NCI-H2081 (cell line): ENCODE measurements at places on chromosomes 4 and X.

DNA sequence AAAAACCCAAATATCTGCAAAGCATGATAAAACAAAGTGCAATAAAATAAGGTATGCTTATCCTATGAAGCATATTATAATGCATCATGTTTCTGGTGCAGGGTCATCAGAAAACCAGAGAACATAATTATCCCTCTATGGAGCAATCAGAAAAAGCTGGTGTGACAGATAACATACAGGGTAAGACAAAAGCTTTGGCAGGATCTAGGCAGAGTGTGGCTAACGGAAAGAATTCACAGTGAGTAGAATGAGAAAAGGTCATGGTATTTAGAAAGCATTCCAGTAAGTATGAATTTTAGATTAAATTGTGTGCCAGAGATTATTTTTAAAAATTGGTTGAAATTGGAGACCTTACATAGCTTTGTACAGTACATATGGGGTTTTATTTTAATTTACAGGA, 29.0 kb upstream of the UGT2B4 start:
- no peak for DNase-seq

DNA sequence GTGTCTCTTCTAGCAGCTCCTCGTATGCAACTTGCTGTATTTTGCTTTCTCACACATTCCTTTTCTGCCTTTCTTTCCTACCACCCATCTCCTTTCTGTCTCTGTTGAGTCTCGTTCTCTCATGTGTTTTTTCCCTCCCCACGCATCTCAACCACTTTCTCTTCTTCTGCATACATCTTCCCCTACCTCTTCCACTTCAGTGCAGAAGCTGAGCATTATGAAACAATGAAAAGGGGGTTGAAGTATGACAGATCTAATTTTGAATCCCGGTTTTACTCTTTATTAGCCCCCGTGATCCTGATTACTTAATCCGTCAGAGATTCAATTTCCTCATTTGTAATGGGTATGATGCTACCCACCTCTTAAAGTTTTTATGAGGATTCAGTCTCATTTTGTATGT, 7.3 kb downstream of the FAM241A start:
- no peak for DNase-seq

DNA sequence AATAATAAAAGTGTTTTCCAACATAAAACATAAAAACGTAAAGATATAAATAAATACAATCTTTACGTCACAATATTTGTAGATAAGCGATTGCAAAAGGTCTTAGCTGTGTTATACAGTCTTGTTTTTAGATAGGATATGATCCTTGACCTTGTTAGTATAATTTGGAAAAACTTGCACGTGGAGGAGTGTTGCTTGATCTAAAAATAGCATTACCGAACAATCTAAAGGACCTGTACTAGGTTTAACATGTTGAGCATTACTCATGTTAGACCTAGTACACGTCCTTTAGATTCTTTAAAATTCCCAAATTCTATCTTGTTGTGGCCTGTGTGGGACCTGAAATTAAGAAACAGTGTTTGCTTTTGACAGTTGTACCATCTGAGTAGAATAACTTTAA, 1.6 kb downstream of the METAP1 start:
- no peak for DNase-seq

DNA sequence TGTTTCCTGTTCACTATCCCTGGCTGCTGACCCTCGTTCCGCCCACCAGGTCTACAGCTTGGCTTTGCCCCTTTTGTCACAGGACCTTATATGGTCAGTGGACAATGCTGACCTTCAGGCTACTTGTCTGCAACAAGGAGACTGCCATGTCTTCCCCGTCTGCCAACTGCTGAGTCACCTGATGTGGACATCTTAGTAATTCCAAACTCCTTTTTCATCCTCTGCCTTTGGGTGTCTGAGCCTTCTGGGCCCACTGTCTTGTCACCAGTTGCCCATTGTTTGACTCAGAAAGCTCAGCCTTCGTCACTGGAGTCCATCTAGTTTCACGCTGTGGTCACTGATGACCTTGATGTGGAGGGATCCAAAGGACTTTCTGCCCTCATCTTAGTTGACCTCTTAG, 30.2 kb downstream of the GPRIN3 start:
- DNase-seq, result no peak

GRCh38 chrX:133661962-133662839, 246.9 kb upstream of the GPC4 start:
- no peak for DNase-seq

GRCh38 chr4:82688091-82688795, 110.4 kb downstream of the SCD5 start:
- peak; percentile 16 for DNase-seq

DNA sequence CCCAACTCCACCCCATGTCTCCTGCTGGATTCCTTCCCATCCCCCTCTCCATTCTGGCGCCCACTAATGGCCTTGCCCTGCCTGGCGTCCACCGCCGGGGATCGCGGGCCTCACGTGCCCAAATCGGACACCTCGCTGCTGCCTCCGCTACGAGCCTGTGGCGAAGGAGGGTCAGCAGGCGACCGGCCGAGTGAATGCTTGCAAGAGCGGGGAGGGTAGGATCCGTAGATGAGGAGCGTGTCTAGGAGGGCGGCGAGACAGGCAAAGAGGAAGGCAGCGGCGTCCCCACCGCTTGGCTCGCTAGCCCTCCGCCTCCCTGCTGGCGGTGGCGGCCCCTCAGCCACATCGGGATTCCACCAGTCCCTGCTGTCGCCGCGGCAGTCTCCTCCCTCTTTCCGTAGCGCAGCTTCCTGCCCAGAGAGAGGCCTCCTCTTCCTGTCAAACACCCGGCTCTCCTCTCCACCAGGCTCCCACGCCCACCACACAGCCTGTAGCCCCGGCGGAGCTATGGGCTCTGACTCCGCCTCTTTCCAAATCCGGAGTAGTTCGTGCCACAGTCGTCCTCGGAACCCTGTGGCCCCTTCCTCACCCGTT, at the start of gene SPIN2B:
Gene SPIN2B, minus strand, starts transcription at position 387 of the 594 bp plus-strand sequence.
- DNase-seq, result peak; percentile 89

DNA sequence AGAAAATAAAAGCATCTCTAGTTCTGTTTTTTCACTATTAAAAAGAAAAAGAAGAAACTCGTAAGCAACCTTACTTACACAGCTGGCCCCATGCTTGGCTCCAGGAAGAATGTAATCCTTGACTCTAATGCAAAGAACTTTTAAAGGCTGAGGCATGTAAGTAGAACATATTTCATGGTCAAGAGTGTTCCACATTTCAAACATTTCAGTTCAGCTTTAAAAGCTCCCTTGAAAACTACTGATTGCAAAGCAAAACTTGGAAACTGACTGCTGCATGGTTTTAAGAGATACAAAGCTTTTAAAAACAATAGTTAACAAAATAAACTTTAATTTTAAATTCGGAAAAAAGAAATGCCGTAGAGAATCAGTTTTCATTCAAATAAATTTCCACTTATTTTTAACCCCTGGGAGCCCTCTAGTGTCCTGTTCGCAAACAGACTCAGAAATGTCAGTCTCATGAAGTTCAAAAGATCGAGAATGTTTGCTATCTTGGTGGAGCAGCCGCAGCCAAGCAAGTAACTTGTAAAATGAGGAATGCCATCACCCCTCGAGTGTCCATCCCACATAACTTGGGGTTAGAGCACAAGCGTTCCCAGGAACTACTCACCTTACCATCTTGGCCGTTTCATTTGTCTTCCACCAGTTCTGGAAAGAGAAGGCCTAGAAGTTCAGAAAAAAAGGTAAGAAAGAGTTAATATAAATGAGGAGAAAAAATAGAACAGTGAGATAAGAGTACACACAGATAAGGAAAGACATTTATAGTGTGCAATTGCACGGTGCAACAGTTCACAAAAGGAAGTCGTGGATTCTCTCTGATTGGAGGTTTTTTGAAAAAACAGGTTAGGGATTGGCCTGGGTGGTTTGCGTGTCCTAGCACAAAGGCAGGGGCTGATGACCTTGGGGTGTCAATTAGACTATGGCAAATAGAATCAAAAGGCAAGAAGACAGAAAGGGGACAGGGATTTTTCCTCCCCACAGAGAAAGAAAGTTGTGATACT, at the start of gene GASK1B:
Gene GASK1B, minus strand, starts transcription at position 765 of the 998 bp plus-strand sequence. CDS start 1,650 bp downstream, outside the sequence.
- DNase-seq, result peak; percentile 22

- DNase-seq, result no peak
Observed at GRCh38 chrX:40496728-40497127, 84.0 kb upstream of the ATP6AP2 start.

- no peak for DNase-seq
Observed at GRCh38 chr4:119536572-119537528, 91.8 kb downstream of the PDE5A start.

GRCh38 chr4:185840953-185841352, 29.0 kb upstream of the SORBS2 start:
- no peak for DNase-seq

DNA sequence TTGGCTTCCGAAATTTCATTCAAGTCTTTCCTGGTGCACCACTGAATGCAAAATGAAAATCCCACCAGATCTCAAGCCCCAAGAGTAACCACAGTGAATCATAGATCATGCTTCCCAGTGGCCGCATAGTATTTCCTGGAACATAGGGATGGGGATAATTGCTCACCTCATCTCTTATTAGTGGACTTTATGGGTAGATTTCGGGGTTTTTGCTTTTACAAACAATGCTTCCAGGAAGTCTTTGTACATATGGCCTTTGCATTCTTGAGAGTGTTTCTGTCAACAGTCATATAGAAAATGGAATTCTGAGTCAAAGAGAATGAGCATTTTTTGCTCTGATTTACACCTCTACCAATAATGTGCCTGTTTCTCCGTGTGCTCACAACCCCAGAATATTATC, 53.4 kb downstream of the PPEF2 start:
- no peak for DNase-seq

GRCh38 chr4:147160908-147161513, 215.3 kb upstream of the TTC29 start:
- peak; percentile 47 for DNase-seq

DNA sequence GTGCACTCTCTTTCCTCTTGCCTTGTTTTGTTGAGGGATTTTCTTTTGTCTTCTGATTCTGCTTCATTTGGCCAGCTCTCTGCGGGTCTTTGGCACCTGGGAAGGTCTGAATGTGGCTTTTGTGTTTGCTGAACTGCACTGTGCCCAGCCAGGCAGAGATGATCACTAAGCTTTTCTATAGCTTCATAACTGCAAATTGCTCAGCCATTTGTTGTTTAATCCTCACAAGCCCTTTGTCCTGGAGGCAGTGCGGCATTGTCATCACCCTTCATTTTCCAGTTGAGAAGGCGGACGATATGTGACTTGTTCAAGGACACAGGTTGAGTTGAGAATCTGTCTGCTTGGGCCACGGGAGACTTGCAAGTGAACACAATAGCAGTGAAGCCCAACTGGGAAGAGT, 46.0 kb upstream of the SFRP2 start:
- no peak for DNase-seq
